ENCODE measurements at places on chromosomes 1 and 21.

DNA sequence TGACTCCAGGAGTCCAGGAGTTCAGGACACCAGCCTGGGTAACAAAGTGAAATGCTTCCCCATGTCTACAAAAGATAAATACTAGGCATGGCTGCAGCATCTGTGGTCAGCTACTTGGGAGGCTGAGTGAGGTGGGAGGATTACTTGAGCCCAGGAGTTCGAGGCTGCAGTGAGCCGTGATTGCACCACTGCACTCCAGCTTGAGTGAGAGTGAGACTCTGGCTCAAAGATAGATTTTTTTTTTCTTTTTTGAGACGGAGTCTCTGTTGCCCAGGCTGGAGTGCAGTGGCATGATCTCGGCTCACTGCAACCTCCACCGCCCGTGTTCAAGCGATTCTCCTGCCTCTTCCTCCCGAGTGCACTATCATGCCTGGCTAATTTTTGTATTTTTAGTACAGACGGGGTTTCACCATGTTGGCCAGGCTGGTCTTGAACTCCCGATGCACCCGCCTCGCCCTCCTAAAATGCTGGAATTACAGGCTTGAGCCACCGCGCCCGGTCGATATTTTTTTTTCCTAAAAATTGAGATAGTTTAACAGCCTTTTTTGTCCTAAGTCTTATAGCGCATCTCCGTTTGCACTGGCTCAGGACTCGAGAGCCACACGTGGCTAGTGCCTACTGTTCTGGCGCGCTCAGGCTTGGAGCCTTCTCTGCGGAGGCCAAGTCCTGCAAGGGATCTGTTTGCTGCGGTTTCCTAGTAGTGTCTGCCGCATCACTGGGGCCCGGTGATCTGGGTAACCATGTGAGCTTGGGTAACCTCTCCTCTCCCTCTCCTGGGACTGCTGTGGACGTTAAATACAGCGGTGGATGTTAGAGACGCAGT, 1.0 kb upstream of the MFN2 start:
- no peak for DNase-seq

- DNase-seq = no peak
These were observed 640.4 kb downstream of the USP25 start for GRCh38 chr21:16370186-16370585.

GRCh38 chr1:168842916-168843315, 113.9 kb upstream of the DPT start:
- DNase-seq = no peak

- DNase-seq = peak; percentile 85
These were observed 8.4 kb upstream of the IKBKE start for GRCh38 chr1:206461602-206462455.

GRCh38 chr1:64476251-64476952, 6.5 kb downstream of the CACHD1 start:
- no peak for DNase-seq

GRCh38 chr1:234452406-234452965, 26.5 kb downstream of the TARBP1 start:
- no peak for DNase-seq

- no peak for DNase-seq
These were observed 95.3 kb downstream of the PDE9A start for GRCh38 chr21:42748620-42749176.

DNA sequence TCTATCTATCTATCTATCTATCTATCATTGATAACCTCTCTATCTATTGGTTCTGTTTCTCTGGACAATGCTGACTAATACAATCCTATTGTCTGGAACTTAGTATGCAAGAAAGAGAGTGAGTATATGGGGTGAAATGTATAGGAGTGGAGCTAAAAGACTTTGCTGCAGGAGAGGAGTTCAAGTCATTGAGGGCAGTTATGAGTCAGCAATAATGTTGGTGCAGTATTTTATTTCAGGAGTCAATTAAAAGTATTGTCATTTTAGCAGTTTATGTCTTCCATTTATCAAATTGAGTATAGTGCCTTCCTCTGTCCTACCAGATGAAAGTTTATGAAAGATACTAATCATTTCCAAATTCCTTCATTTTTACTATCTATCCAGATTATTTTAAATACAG, 55.8 kb downstream of the MAP3K7CL start:
- DNase-seq = no peak

DNA sequence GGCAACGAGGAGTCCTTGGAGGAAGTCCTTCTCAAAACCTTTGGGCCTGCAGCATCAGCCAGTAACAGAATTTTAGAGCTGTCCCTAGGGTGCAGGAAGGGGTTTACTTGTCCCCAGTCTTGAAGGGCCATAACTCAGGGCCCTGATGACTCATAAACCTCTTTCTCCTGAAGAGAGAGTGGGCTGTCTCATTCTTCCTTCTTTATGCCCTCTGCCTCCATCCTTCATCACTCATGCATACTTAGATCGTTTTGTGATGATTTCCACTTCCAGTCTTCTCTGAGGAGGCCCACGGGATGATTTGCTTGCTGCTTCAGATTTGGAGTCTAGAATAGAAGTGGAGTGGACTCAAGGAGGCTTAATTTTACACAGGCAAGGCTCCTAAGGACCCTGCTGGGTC, 60.2 kb downstream of the NDUFS5 start:
- DNase-seq = no peak

GRCh38 chr1:35706846-35707600, 11.7 kb downstream of the C1orf216 start:
- DNase-seq = no peak

DNA sequence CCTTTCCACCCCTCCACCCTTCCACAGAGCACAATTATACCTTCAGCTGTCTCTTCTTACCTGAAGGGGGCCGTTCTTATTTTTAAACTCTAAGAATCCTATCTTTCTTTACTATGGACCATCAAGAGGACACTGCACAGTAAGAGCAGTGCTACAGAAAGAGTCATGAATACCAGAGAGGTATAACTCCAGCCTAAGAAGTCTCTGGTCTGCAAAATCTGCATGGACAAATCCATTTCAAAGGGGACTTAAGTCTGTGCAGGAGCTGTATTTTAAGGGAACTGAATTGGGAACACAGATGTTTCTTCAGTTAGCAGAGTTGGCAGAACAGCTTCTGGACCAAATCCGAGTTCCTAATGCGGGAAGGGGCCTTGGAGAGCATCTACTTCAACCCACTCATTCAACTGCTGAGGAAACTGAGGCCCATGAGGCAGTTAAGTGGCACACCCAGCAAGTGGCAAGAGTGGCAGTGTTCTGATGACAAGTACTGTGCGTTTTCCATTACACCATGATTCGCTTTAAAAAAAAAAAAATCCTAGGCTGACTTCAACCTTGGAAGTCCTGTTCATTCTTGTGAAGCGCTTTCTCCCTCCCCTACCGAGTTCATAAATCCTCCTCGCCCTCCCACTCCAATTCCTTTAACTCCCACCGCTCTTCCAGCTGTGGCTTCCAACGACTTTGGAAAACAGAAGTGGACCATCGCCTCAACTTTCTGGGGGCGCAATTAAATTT, 1.8 kb downstream of the PLPP3 start:
- DNase-seq = no peak

- no peak for DNase-seq
These were observed 23.9 kb downstream of the NAV1 start for GRCh38 chr1:201562659-201563405.

DNA sequence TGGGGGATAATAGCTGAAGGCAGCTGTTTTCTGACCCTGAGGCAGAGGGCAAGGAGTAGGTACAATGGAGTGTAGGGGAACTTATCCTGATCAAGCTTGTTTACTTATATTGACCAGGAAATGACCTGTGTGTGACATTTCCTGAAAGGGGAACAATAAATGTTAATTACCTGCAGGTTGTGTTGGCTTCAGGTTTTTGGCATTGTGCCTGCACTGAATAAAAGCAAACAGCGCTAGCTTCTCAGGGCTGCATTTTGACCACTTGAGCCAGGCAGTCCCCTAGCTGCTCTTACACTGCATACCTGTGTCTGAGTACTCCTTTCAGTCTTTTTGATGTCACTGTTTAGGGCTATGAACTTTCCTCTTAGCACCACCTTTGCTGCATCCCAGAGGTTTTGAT, 40.6 kb downstream of the DRAM2 start:
- DNase-seq = no peak

- DNase-seq = no peak
These were observed 251.1 kb downstream of the NPHP4 start for GRCh38 chr1:5740865-5741860.

DNA sequence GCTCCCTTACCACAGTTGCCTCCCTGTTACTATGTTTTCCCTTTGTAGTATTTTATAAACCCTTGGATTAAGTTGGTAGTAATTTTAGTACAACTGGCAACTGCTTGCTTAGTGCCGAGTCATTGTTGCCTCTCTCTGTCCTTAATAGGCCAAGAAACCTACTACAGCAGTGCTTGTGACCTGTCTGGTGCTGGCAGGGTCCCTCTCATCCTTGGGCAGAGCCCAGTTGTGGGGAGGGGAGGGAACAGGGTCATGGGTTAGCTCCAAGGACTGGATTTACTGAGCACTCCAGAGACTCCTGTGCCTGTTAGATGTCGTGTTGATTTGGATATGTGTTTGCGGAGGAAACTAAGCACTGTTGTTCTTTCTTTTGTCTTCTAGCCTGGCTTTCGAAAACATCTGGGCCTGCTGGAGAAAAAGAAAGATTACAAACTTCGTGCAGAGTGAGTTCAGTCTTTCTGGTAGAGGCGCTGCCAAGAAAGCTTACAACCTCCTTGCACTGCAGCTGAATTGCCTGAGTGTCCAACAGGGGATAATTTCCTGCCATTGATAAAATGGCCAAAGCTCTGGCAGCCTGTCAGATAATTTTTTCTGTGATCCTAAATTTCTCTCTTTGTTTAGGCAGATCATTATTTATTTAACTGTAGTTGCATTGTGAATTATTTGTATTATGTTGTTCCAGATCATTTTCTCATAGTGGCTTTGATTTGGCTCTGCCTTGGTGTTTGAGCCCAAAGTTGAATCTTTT, 3.6 kb downstream of the UTP11 start:
- DNase-seq = no peak

DNA sequence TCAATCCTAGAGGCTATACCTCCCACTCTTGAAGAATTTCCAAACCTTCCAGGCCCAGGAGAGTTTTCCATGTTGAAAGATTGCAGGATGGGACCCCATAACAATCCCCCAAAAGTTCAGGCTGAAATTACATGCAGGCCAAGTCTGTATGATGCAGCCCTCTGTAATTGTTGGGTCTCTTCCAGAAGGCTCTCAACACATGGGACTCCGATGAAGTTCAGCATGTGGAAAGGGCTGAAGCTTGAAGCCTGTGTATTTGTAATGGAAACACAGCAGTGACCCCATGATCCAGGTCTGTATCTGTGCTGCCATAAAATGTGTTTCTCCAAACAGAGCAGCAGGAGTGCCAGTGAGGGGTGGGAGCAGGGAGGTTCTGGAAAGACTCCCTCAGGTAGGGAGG, 202.5 kb upstream of the LYPLAL1 start:
- DNase-seq = no peak

GRCh38 chr1:107530543-107530942, 389.7 kb downstream of the NTNG1 start:
- no peak for DNase-seq

Measured in NCI-H187 (cell line).